ENCODE measurements at places on chromosomes 1 and 21.

- DNase-seq = no peak
Measured at GRCh38 chr21:14454016-14455009, 71.4 kb upstream of the HSPA13 start.

- DNase-seq = no peak
Measured at GRCh38 chr1:77757603-77758002, 2.0 kb downstream of the USP33 start.

GRCh38 chr1:19349999-19350398, 37.9 kb downstream of the SLC66A1 start:
- DNase-seq = no peak

GRCh38 chr1:155478270-155478852, 84.2 kb downstream of the ASH1L start:
- no peak for DNase-seq

GRCh38 chr1:206700445-206701036, 15.8 kb downstream of the MAPKAPK2 start:
- DNase-seq = no peak

DNA sequence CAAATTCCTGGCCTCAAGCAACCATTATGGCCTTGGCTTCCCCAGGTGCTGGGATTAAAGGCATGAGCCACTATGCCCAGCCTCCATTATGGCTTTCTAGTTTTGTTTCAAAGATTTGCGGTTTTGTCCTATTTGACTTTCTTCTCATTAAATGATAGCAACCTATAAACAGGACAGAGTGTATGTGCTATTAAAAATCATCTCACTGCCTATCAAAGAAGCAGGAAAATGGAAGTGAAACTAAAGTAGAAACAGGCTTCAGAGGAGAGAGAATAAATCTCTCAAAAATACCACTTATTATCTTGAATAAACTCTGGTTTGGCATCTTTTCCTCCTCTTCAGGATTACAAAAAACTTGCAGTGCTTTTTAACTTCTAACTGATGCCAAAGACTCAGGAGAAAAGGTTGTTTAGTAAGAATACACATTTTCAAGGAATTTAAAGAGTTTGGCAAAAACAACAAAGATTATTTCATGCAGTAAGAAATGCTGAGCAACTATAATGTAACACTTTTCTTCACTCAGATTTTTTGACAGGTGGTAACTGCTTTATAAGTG, 28.7 kb downstream of the ACBD3 start:
- DNase-seq = no peak

DNA sequence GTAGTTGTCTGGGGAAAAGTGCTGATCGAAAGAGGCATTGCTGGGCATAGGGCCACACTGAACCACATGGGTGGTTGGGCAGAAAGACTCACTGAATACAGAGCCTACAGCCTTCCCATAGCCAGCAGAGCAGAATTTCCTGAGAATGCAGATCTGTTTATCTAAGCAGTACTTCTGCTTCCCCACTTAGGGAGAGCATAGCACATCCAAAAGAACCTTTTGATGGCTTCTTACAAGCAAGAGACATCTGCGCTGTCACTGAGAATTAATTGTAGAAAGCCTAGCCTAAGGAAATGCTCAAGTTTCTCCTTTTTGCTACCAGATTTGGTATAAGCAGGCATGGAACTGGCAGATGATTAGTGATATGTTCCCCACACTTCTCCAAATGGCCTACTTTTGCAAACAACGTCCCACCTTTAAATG, 13.0 kb upstream of the KLHDC8A start:
- no peak for DNase-seq

DNA sequence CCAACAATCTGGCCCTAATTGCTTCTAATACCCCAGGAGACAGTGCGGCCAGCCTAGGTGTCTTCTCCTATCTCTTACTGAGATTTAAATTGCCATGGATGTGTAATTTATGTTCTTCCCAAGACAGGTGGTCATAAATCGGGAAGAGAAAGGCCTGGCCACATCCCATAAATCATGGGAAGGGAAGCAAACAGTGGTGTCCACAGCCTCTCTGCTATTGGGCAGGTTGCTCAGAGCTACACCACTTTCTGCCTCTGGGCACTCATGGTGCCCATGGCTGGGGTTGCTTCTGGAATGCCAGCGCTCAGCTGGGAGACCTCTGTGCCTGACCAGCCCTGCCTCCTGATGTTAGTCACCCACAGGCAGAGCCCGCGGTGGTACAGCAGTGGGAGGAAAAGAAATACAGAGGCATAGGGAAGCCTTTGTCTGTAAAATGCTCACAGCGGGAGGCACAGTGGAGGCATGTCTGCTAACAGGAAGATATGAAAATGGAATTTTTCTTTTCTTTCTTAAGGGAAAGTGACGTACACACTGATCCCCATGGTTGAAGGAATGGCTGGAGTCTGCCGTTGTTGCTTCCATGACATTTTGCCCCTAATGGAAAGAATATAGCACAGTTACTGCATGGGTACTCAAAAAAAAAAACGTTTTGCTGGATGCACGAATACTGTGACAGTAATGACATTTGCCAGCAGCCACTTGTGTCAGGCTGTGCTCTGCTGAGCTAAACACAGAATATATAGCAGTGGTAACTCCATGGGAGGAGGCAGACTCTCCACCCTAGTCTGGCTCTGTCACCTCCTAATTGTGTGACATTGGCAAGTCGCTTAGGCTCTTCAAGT, 21.9 kb downstream of the MTARC1 start:
- no peak for DNase-seq

GRCh38 chr1:36982709-36983108, 51.6 kb downstream of the GRIK3 start:
- DNase-seq = no peak

- DNase-seq = no peak
Measured at GRCh38 chr1:8356256-8357209, 38.6 kb downstream of the SLC45A1 start.

DNA sequence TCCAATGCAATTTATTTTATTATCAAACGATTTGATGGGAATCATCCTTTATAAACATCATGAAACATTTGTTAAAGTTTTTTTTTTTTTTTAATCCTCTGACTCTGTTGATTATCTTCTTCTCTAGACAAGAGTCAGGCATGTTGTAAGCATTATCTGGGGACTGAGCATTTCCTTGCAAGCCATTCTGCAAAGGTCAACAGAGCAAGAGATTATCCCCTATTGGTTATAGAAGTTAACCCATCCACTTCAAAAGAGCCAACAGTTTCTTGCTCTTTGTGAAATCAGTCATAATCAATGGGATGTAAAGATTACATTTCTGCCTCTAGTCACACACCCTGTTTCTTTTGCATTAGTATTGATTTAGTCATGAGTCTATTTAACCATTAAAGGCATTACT, 368.8 kb upstream of the ADGRL4 start:
- DNase-seq = no peak

GRCh38 chr1:43418858-43419257, 29.2 kb downstream of the SZT2 start:
- DNase-seq = no peak

DNA sequence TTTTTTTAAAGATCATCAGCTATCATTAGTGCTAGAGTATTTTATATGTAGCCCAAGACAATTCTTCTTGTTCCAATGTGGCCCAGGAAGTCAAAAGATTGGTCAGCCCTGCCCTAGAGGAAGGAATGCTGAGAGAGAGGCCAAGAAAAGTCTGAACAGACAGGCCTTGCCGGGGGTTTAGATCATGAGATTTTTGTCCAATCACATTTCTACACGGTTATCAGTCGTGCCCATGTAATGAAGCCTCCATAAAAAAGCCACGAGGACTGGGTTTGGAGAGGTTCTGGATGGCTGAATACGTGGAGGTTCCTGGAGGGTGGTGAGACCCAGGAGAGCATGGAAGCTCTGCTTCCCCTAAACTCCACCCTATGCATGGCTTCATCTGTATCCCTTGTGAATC, 24.3 kb upstream of the ENO1 start:
- no peak for DNase-seq

DNA sequence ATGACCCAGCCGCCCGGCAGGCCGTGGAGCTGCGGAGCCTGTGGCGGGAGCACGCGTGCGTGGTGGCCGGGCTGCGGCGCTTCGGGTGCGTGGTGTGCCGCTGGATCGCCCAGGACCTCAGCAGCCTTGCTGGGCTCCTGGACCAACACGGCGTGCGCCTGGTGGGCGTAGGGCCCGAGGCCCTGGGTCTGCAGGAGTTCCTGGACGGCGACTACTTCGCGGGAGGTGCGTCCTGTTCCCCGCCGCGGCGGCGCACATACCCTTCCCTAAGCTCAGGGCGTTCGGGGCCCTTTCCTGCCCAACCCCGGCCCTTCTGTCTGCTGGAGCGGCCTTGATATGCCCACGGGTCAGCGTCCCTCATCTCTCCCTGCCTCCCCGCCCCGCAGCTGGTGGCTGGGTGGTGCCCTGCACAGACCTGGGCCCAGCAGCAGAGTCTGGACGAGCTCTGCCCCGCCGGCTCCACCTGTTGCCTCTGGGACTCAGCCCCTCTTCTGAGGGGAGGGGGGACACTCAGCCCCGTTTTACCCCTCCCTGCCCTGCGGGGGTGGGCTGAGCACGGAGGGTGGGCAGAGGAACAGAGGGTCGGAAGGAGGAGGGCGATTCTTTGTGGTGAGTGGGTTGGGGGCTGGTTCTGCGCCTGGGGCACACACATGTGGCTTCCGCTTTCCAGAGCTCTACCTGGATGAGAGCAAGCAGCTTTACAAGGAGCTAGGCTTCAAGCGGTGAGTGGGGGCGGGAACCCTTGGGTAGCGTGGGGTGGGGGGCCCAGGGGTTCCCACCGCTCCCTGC, 688 bp downstream of the PRXL2B start:
- DNase-seq = no peak

GRCh38 chr1:184974056-184974836, at the start of gene NIBAN1:
Gene NIBAN1, minus strand, starts transcription at chr1:184974508. Its CDS starts 152 bp downstream, at chr1:184974356.
- DNase-seq = peak; percentile 58

- peak; percentile 82 for DNase-seq
Measured at GRCh38 chr21:37564341-37564923, 197.9 kb downstream of the DYRK1A start.

- DNase-seq = no peak
Measured at GRCh38 chr1:103514920-103515503, 10.5 kb upstream of the RNPC3 start.

DNA sequence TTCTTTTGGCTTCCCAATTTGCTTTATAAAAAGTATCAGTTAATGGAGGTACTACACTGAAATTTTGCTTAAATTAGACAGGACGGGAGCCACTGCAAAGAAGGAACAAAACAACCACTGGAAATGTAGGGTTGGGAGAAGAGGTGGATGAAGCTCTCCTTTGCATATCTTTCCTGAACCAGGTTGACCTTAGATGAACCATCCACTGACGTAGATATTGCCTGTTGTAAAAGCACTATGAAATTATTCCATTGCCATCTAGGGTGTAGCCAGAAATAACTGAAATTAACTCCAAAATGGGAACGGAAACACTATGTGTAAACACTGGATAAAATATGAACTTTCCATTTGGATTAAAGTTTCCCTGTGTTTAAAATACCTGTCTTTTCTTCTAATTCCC, 1.2 kb upstream of the ABL2 start:
- DNase-seq = no peak

DNA sequence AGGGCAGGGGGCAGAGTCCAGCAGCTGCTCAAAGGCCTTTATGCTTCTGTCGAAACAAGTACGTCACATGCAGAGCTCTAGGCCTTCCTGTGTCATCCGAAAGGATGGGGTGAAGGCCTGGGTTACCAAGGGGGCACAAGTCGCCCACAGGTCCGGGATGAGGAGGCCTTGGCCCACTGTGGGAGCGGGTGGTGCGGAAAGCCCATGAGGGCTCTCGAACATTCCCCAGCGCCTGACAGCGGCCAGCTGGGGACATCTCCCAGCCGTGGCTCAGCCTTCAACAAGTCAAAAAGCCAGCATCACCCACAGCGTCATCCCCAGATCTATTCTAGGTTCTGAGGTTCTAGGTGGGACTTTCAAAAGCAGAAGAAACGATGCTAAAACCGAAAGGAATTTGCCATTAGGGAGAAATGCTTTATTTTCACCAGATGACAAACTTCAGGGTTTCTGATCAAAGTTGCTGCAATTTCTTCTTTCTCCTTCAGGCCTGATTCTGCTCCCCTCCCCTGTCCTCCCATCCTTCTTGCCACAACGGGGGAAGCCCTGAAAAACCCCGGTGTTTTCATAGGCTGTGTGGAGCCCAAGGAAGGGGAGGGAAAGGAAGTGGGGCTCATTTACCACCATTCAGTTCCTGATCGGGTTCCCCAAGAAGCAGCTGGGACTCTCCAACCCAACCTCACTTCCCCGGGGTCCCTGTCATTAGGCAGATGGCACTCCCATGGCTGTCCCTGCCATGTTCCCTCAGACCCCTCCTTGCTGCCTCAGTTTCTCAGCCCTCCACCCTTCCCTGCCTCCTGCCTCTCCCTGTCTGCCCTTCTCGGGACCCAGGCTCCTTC, 17.6 kb downstream of the GPR137B start:
- DNase-seq = no peak

GRCh38 chr1:186175588-186175987, 199.5 kb downstream of the TPR start:
- DNase-seq = no peak

- DNase-seq = no peak
Measured at GRCh38 chr1:91803123-91803522, 82.8 kb downstream of the TGFBR3 start.

DNA sequence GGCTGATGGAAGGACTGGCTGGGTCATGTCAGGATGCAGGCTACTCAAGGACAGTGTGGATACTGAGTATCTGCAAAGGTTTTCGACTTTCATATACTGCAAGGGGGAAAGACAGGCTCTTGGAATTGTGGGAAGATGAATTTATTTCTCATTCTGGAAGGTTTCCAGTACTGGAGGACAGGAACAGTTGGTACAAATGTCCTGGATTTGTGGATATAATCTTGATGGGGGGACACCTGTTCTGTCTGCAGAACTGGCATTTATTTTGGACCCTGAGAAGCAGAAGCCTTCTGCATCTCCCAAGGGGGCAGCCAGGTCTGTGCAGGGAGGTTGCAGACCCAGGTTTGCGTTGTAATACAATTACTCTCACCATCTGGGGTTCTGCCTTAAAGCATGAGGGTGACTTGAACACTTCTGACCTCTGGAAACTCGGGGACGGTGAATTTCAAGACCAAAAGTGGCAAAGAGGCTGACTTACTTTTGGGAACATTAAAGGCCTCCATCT, 65.8 kb downstream of the NOS1AP start:
- no peak for DNase-seq

GRCh38 chr1:34816332-34816731, 23.5 kb downstream of the GJA4 start:
- DNase-seq = no peak

DNA sequence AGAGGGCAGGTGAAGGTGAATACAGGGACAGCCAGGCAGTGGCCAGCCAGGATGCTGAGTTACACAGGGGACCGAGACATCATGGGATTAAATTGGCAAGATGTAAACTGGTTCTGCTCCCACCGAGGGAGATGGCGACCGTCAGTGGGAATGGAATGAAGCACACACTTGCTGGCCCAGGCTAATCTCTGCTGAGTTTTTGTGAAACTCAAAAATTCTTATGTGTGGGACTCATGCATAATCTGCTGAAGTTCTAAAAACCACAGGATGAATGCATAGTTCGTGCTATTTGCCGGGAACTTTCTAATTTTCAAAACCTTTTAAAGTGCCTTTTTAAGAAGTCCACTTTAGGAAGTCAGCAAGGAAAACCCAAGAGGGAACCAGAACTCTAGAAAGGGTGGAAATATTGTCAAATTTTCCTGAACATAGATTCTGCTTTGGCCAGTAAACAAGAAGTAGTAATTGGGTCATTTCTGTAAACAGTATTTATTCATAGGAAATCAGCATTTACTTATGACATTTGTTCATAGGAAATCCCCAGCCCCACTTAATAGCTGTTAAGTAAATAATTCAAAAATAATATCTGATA, 85.4 kb upstream of the ROR1 start:
- no peak for DNase-seq

GRCh38 chr1:78743626-78744025, 94.0 kb downstream of the IFI44 start:
- no peak for DNase-seq

GRCh38 chr1:210448297-210448892, 119.7 kb downstream of the HHAT start:
- no peak for DNase-seq

Data from stimulated activated CD8-positive, alpha-beta memory T cell treated with anti-CD3 and anti-CD28 coated beads, Interleukin-4, amount 100 ng/mL, for 24 hours (primary cell).